Renal cortex interstitium (tissue), 15 donors: ENCODE measurements at places on chromosomes 7 and 10. TPM values are rescaled to one million over a fixed set of nuclear protein-coding genes. Genes with fewer than 3 reads are reported as not detected.

The SPDYE5 gene
- polyA plus RNA-seq: 5.0 TPM

The TMEM213 gene
- polyA plus RNA-seq: 35.2 TPM

The GRID2IP gene
- 1.1 TPM for polyA plus RNA-seq

DNA sequence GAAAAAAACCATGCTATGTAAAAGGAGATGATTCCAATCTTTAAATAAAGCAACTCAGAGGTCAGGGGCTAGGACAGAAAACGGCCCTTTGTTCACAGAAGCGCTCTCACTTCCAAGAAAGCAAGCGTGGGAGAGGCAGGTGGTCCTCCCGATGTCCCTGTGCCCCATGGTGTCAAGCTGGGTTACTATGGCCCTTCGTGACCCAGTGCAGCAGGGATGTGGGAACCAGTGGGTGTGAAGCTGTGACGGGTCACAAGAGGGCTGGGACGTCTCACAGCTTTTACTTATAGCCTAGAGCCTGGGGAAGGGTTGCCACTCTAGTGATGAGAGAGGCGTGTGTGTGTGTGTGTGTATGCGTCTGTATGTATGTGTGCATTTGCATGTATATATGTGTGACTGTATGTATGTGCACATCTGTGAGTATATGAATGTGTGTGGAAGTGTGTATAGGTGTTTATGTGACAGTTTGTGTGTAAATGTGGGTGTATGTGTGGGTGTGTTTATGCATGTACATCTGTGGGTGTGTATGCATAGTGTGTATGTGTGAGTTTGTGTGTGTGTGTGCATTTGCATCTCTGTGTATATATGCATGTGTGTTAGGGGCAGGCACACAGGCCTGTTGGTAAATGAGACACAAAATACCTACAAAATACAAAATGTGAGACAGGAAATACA, 25.2 kb downstream of the HTRA1 start:
- no peak for DNase-seq

DNA sequence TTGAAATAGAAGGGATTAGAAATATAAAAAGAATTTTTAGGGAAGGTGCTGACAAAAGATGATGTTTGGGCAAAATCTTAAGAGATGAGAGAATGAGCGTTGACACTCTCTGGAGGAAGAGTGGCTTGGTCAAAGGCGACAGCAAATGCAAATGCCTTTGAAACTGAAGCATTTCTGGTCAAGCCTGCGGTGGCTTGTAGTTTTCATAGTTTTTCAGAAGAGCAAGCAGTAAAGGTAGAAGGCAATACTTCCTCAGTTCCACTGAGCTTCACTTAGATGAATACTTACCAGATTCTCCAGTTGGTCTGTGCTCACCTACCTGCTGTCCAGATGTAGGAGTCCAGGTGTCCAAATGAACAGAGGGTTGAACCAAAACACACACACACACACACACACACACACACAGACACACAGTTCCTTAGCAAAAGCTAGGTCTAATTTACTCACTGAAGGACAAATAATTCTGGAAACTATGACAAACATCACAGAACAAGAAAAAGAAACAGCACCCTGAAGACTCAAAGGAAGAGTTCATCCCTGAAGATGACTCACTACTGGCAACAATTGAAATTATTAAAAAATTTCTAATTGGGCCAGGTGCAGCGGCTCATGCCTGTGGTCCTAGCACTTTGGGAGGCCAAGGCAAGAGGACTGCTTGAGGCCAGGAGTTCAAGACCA, 12.1 kb upstream of the STK17A start:
- DNase-seq: no peak
